ENCODE measurements at places on chromosomes 5 and 9.

DNA sequence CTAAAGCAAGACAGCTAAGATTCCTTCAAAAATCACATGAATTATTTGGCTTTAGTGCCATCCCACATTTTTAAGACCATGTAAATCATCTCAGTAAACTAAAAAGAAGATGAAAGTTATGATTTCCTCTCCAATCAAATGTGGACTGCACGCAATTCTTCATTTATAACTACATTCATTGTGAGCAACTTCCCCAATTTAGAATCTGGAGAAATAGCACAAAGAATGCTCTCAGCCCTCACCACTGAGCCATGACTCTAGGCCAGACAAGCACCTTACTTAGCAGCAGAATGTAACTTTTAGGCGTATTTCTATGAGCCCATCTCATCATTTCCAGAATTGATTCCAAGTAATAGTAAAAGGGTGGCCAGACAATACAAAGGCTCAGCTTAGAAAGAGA is 616.6 kb downstream of the TLE1 start:
- no peak for DNase-seq

- no peak for DNase-seq
These were observed 296.5 kb downstream of the MAST4 start for GRCh38 chr5:66892716-66893115.

GRCh38 chr9:73050065-73050816 is 97.4 kb upstream of the ALDH1A1 start:
- DNase-seq = no peak

GRCh38 chr9:97895211-97895610 is 27.1 kb downstream of the TRMO start:
- no peak for DNase-seq

GRCh38 chr9:78601957-78602565 is 305.1 kb downstream of the PSAT1 start:
- DNase-seq = no peak

- DNase-seq = no peak
These were observed 388.7 kb downstream of the EFNA5 start for GRCh38 chr5:107282061-107282460.

- DNase-seq = no peak
These were observed 140.5 kb downstream of the SNX18 start for GRCh38 chr5:54658010-54658409.

DNA sequence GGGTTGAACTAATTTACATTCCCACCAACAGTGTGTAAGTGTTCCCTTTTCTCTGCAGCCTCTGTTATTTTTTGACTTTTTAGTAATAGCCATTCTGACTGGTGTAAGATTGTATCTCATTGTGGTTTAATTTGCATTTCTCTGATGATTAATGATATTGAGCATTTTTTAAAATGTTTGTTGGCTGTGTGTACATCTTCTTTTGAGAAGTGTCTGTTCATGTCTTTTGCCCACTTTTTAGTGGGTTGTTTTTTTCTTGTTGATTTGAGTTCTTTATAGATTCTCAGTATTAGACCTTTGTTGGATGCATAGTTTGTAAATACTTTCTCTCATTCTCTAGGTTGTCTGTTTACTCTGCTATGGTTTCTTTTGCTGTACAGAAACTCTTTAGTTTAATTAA is 101.6 kb downstream of the NIPBL start:
- no peak for DNase-seq

DNA sequence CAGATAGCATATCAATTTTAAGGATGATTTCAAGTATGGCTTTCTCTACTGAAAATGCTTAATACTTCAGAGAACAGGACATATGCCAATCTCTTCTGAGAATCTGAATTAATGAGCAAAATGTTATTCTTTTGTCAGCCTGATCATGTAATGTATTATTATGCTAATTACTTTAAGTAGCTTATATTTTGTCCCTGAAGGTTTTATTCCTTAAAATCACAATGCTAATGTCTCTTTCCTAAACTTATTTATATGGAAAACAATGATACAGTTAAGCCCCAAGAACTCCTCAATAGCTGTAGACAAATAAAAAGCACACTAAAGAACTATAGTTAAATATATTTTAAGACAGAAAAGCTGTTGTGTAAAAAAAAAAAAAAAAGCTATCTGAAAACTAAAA is 256.9 kb upstream of the PTPRD start:
- DNase-seq = no peak

DNA sequence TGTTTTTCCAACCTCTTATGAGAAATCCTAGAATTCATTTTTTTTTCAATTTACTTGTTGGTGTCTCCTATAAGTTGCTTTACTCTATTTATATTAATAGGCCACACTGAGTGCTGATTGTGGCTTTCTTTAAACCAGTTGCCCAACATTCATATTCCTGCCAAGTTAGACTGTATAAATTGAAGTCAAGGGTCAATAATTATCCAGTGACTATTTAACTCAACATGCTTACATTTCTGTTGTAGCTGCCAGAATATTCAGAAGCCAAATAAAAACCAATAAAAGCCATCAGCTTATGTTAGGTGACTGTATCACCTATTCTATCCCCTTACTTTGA is 169.0 kb downstream of the PTPRD start:
- no peak for DNase-seq

GRCh38 chr9:119003882-119004617 is 365.2 kb downstream of the BRINP1 start:
- no peak for DNase-seq

- DNase-seq = no peak
These were observed 5.6 kb downstream of the RAD23B start for GRCh38 chr9:107288701-107289100.

- no peak for DNase-seq
These were observed 119.6 kb upstream of the ITGA1 start for GRCh38 chr5:52668139-52668538.

GRCh38 chr9:29826421-29826820 is 2253.1 kb upstream of the C9orf72 start:
- DNase-seq = no peak

- peak; percentile 45 for DNase-seq
These were observed 72.3 kb downstream of the PAX5 start for GRCh38 chr9:36961561-36962325.

DNA sequence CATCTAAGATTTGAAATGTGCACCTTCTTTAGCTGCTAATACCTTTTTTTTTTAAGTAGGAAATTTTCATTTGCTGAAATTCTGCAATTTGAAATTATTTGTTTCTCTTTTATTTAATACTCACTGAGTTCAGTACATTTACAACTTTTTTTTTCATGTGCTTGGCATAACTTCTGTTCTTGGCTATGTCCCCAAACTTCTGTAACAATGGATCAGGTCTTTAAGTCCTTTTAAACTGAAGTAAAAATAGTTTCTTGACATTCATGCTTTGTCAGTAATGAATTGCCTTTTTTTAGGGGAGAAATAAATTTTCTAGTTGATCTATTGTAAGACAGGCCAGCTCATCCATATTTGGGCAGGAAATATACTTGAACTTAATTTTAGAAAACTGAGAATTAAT is 41.5 kb downstream of the EDIL3 start:
- no peak for DNase-seq

DNA sequence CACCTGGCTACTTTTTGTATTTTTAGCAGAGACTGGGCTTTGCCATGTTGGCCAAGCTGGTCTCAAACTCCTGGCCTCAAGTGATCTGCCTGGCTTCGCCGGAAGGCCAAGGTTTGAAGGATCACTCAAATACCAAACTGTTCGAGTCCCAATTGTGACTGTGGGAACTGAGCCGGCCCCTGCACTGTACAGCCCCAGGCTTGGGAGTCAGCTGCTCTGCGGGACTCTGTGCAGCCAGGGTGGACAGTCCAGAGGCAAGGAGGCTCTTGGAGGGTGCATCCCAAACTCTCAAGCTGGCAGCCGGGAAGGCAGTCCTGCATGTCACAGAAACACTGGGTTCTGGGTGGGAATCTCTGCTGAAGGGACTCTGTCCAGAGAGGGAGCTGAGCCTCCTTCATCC is 109.0 kb downstream of the ENTREP1 start:
- DNase-seq = peak; percentile 34

DNA sequence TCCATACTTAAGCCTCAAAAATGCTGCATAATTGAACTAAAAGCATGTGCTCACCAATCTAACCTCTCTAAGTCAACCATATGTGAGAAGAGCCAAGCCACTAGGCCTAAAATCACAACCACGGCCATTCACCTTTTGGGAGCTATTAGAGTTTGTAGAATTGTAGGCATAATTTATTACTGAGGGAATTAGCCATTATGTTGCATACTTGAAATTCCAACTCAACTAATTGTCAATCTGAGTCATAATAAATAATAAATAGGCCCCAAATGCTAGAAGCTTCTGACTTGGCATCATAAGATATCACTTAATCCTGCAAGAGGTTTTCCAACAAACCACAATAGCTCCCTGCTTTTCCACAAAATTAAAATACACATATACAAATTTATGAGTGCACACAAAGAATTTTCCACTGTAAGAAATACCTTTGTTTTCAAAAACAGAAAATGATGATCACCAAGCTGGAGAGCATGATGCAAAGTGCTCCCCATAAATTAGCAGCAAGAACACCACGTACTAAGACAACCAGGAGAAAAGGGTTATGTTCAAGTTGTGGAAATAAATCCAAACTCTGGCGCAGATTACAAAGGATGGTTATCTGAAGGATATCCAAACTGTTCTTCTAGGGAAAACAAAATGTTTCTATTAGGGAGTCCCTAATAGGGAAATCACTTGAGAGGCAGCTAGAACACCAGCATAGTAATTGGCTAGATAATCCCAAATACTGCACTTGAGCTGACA is 250.0 kb upstream of the SLC30A5 start:
- DNase-seq = no peak

DNA sequence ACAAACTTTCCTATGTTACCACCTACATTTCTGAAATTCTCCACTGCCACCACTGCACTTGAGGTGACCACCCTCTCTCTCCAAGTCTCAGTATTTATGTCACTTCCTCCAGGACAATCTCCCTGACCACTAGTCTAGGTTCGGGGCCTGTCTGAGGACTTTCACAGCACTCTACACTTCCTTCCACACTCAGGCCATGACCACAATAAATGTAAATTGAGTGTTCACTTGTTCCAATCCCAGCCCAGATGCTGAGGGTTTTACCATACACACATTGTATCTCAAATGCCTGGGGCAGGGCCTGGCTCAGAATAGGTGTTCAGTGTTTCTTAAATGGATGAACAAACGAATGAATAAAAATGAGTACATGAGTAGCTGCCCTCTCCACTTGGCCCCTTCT is 26.9 kb upstream of the CCNG1 start:
- DNase-seq = no peak

DNA sequence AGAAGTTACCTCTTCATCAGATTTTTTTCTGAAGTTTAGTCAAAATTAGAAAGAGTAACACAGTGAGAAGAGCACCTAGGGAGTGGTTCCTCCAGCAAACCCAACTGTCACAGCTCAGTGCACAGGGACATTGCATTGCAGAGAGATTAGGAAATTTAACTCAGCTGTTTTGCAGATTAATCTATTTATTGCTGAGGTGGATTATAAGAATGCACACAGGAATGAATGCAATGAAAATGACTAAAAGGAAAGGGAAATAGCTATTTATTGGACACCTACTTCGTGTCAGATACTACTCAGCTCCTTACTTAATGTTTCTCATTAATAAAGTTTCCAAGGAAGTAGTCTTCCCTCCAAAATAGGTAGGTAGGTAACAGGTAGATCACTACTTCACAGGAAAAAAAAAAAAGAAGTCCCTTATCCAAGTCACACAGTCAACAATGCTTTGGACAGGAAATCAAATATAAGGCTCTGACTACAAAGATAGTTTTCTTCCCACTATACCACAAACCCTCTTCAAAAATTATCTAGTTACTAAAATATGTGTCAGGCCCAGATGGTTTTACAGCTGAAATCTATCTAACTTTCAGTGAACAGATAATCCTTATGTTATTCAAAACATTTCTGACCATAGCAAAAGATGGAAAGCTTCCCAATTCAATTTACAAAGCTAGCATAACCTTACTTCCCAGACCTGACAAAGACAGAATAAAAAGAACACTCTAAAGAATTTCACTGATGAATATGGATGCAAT is 442.2 kb upstream of the MPDZ start:
- no peak for DNase-seq

- no peak for DNase-seq
These were observed 47.0 kb downstream of the SAXO1 start for GRCh38 chr9:18985996-18986395.
